ENCODE measurements at places on chromosomes 1 and 21.

GRCh38 chr21:43854773-43855633 is 10.0 kb upstream of the AGPAT3 start:
- DNase-seq = no peak

- DNase-seq = peak; percentile 8
Measured at GRCh38 chr1:35883635-35884101, 659 bp downstream of the AGO1 start.

- no peak for DNase-seq
Measured at GRCh38 chr1:61051443-61051718, 31.0 kb upstream of the NFIA start.

- DNase-seq = no peak
Measured at GRCh38 chr1:3161176-3161840, 92.3 kb downstream of the PRDM16 start.

DNA sequence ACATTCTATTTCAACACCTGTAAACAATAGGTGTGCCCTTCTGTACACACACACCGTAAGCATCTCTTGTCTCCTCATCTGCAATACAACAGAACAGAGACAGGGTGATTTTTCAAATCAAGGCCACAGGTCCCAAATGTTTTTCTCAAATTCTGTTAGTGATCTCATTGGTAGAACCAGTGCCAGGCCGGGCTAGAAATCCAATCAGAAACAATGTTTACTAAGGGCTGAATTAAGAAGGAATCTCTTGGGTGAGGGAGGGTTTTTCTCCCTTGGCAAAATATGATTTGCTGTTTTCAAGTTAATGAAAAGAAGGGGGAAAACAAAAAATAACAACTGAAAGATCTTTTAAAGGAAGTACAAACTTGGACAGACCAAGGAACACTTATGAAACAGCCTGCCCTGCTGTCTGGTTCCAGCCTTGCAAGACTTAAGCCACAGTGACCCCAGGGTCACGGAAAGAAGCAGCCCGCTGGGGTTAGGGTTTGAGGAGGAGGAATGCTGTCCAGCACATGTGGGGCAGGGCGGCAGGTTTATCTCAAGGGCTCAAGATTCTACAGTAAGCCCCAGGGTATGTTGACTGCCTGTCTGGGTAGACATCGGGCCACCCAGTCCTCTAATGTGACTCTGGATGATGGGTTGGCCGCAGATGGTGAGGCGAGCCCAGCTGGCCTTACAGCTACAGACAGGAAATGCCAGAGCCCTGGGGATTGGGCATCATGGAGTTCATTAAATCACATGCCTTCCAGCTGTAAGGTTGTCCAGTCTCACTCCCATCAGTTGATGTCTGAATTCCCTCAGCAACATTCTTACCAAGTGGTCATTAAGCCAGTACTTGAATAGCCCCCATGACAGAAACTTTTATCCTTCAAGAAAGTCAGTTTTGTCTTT is 73.3 kb upstream of the SLC44A3 start:
- DNase-seq = no peak

- DNase-seq = peak; percentile 31
Measured at GRCh38 chr1:206634365-206635079, 814 bp upstream of the DYRK3 start.

- no peak for DNase-seq
Measured at GRCh38 chr1:67148516-67149178, 13.9 kb upstream of the C1orf141 start.

GRCh38 chr1:203048555-203049051 is 22.3 kb downstream of the PPFIA4 start:
- DNase-seq = no peak

DNA sequence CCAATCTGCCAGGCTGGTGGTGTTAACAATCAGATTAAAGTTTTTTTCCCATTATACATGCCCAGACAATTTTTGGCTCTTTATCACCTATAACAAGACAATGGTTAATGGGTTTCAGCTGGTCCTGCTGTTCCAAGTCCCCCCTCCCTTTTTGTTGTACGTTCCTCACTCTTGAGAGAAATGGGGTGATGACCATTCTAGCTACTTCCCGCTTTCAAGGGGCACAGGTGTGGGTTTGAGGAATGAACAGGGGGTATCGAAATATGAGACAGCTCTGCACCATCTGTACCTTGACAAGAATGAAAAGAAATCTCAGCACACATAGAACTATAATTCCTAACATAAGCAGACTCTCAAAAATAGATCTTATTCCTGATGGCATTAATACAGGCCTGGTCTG is 326.8 kb downstream of the PTPRU start:
- no peak for DNase-seq

GRCh38 chr1:246733704-246734103 is 9.5 kb downstream of the SCCPDH start:
- DNase-seq = no peak

- DNase-seq = no peak
Measured at GRCh38 chr1:226549094-226549936, 751 bp downstream of the STUM start.

DNA sequence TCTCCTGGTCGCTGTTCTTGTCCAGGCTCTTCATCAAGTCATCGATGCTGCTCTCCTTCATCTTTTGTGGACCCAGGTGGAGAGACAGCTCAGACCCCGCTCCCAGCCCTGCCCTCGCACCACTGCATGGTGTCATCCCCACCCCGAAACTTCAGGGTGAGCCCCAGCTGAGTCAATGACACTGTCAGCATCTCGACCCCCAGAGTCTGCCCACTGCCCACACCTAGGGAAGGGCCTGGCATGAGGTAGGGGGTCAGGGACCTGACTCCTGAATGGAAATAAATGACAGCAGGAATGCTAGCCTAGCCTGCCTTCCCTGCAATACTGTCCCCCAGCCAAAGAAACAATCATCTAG is 1.6 kb upstream of the S100A6 start:
- no peak for DNase-seq

GRCh38 chr1:36160949-36161485 is 5.1 kb downstream of the MAP7D1 start:
- no peak for DNase-seq

DNA sequence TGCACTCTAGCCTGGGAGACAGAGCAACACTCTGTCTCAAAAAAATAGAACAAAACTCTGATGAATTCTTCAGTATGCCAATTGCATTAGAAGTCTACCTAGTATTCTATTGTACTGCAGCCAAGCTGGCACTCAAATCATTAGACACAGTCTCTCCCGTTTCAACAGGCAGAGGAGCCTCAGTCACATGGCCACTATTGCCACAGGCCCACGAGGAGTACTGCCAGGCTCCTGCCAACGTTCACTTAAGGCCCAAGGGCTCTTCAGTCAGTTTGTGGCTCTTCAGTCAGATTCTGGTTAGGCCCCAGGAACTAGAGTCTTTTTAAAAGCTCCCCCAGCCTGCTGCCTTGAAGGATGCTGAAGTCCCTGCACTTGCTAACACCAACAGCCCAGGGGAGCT is 73.4 kb downstream of the SH3BGR start:
- DNase-seq = no peak

DNA sequence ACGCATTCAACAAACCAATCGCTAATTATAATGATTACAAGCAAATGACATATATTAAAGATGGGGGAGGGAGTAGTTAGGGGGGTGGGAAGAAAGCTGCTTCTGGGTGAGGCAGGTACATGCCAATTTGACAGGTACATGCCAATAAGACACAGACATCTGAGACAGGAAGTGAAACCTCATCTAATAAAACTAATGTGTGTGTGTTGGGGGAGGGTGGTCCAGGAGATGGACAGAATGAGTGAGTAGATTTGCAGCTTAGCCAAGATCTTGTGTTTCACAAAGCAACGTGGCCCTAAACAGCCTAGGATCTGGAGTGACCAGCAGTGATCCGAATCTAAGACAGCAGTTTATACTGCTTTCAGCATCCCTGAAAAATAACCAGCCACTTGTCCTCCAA is 10.8 kb downstream of the CFAP45 start:
- no peak for DNase-seq

GRCh38 chr1:202998836-202999750 is 8.1 kb upstream of the TMEM183A start:
- peak; percentile 27 for DNase-seq

DNA sequence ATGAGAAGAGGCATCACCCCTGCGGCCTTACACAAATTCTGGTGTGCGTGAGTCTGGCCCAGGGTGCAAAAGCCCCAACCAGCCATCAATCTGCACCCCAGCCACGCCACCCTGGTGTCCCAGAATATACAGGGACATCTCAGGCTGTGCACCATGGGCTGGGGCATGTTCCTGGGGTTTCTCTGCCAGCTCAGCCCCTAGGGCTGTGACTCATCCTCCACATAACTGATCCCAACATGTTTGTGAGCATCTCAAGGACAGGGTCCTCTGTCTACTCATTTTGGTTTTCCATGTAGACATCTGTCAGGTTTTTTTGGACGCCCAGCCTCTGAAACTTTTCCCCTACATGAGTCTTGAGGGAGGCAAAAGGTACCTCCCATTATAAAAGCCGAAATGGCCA is 511 bp downstream of the ZNF683 start:
- no peak for DNase-seq

- no peak for DNase-seq
Measured at GRCh38 chr21:15054606-15055239, 10.1 kb downstream of the NRIP1 start.

GRCh38 chr21:45636951-45637646 is 6.4 kb upstream of the PCBP3 start:
- DNase-seq = no peak

DNA sequence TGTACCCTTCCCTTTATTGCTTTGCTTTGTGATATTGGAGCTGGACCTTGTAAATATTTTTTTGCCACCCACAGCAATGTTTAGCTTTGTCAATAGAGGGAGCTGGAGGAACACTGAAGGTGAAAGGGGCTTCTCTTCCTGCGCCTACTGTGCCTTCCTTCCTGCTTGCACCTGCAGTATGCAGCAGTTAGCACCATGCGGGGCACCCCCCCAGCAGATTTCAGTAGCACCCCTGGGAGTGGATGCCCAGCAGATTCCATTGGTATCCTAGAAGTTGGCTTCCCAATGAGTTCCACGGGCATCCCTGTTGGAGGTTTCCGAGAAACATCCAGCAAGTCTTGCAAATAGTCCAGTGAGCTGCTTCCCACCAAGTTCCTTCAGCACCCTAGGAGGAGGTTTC is 25.6 kb downstream of the S100A10 start:
- DNase-seq = no peak

DNA sequence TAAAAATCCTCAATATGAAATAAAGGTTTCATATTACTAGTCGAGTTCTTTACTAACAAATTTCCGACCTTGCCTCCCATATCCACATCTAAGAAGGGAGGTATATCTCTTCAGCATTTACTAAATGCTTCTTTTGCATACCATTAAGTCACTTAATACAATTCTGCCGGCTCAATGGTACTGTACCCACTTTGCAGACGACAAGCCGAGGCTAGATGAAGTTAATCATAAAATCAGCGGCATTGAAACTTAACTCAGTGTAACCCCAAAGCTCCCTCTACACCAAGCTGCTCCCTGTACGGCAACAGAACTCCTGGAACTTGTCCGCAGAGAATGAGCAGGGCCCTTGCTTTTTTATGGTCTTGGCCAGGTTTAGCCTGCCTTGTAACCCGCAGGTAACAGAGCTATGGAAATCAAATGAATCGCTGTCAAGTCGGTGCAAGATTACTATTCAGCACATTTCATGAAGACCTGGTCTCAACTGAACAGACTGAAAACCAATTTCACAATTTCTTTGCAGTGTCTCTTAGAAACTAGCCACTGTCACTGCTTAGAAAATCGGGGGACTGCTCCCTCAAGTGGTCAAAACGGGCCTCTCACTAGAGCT is 738 bp downstream of the INTS7 start:
- DNase-seq = no peak

DNA sequence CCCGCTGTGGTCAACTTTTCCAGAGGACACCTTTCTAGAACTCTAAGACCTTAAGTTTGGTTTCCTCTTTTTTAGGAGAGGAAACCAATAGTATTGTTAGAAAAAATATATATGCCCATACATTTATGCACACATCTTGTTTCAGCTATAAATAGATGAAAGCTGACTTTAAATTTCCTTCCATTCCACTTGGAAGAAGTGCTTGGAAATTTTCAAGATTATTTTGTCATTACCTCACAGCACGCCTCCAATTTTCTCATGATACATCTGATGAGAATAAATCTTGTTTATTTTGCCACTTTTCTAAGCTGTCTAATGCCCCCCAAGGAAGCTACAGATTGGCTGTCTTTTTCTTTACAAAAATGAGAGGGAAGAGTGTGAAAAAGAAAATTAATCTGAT is 65.8 kb downstream of the NIBAN1 start:
- no peak for DNase-seq

DNA sequence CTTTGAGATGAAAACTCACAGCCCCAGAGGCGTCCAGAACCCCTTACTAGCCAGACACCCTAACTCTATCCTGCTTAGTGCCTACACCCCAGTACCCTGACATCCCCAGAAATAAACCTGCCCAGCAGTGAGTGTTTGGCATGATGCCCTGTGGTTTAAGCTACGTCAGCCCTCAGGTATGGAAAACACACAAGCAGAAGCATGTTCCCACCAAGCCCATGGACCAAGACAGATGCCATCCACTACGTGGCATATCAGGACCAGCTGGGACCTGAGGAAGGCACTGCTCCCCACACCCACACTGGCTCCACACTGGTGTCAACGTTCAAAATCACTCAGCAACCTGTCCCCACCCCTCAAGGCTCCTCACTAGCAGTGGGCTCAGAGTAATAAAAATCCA is 116.4 kb downstream of the SYT2 start:
- DNase-seq = no peak

GRCh38 chr1:67261680-67262079 is 46.0 kb upstream of the IL12RB2 start:
- peak; percentile 1 for DNase-seq

GRCh38 chr1:96683931-96684330 is 37.7 kb upstream of the PTBP2 start:
- no peak for DNase-seq
